A549 treated with ZK216348 at 1 μM for 4 hours (cell line): ENCODE measurements at places on chromosomes 4 and X. TPM values are rescaled to one million over a fixed set of nuclear protein-coding genes. Genes with fewer than 3 reads are reported as not detected.

Gene POF1B
- total RNA-seq = 1.9 to 3.1 TPM (median 2.6 TPM) in 5 replicates

Gene SPANXA2
- 0.23 to 0.46 TPM in 2 of 5 replicates, not detected in the others for total RNA-seq

Gene FRMD7
- total RNA-seq = not detected in 5 replicates

Gene VEGFC
- total RNA-seq = 11.2 to 13.1 TPM (median 12.5 TPM) in 5 replicates

Gene SSX4B
- total RNA-seq = not detected in 5 replicates

Gene USP26
- not detected in 5 replicates for total RNA-seq

Gene FHDC1
- total RNA-seq = 0.46 to 0.79 TPM (median 0.65 TPM) in 5 replicates

Gene TLR3
- total RNA-seq = 0.15 to 0.72 TPM (median 0.39 TPM) in 5 replicates

Gene GLOD5
- not detected in 5 replicates for total RNA-seq

Gene VCX3A
- total RNA-seq = not detected in 5 replicates

Gene SPATA4
- 0.22 to 0.32 TPM (median 0.25 TPM) in 3 of 5 replicates, not detected in the others for total RNA-seq

Gene ARR3
- total RNA-seq = not detected in 5 replicates

Gene ACOT9
- total RNA-seq = 90.9 to 101 TPM (median 97.2 TPM) in 5 replicates

Gene RBM46
- not detected in 5 replicates for total RNA-seq

Gene PAK3
- total RNA-seq = 0.11 TPM in 1 of 5 replicates, not detected in the others

Gene GAGE2A
- not detected in 5 replicates for total RNA-seq

Gene MAOB
- total RNA-seq = 0.09 to 0.20 TPM (median 0.14 TPM) in 3 of 5 replicates, not detected in the others

Gene L1CAM
- 18.2 to 26.1 TPM (median 21.4 TPM) in 5 replicates for total RNA-seq

Gene C4orf50
- not detected in 5 replicates for total RNA-seq

Gene LUZP4
- 0.09 TPM in 1 of 5 replicates, not detected in the others for total RNA-seq

Gene TMPRSS11F
- total RNA-seq = not detected in 5 replicates

Gene TRMT10A
- total RNA-seq = 3.8 to 5.2 TPM (median 4.3 TPM) in 5 replicates

Gene FABP2
- not detected in 5 replicates for total RNA-seq

Gene MAGEB2
- not detected in 5 replicates for total RNA-seq

Gene PTTG2
- total RNA-seq = not detected in 5 replicates

Gene SLC49A3
- total RNA-seq = 0.14 to 0.44 TPM (median 0.22 TPM) in 4 of 5 replicates, not detected in the other

Gene CLNK
- not detected in 5 replicates for total RNA-seq

Gene LAP3
- total RNA-seq = 33.0 to 53.9 TPM (median 35.3 TPM) in 5 replicates

Gene GPR101
- not detected in 5 replicates for total RNA-seq

Gene TNIP3
- 0.27 to 0.99 TPM (median 0.44 TPM) in 5 replicates for total RNA-seq

Gene GRIA3
- total RNA-seq = not detected in 5 replicates

Gene ATP10D
- 2.5 to 4.8 TPM (median 2.9 TPM) in 5 replicates for total RNA-seq

Gene MAPK10
- 0.27 to 0.86 TPM (median 0.44 TPM) in 5 replicates for total RNA-seq

Gene SLC2A9
- total RNA-seq = 0.20 to 0.73 TPM (median 0.39 TPM) in 5 replicates

Gene C4orf51
- total RNA-seq = not detected in 5 replicates

Gene USP17L25
- not detected in 5 replicates for total RNA-seq

Gene IRF2
- total RNA-seq = 8.9 to 11.9 TPM (median 11.0 TPM) in 5 replicates
